Adipose tissue (tissue), 3 donors: ENCODE measurements at places on chromosomes 3 and 15. TPM values are rescaled to one million over a fixed set of nuclear protein-coding genes. Genes with fewer than 3 reads are reported as not detected.

CHST13 gene
- polyA plus RNA-seq, result 0.94 TPM

SLC24A5 gene
- not detected for polyA plus RNA-seq

CAND2 gene
- polyA plus RNA-seq, result 2.0 TPM

DLL4 gene
- 7.2 TPM for polyA plus RNA-seq

SUMF1 gene
- 16.5 TPM for polyA plus RNA-seq

PTH1R gene
- polyA plus RNA-seq, result 6.1 TPM

WDR93 gene
- 0.18 TPM for polyA plus RNA-seq

CD47 gene
- polyA plus RNA-seq, result 21.1 TPM

USP50 gene
- polyA plus RNA-seq, result not detected

TRMT10C gene
- 22.4 TPM for polyA plus RNA-seq

EPHA6 gene
- 1.1 TPM for polyA plus RNA-seq

UCN2 gene
- not detected for polyA plus RNA-seq

TERB2 gene
- not detected for polyA plus RNA-seq

ARPIN gene
- polyA plus RNA-seq, result 24.0 TPM

OGG1 gene
- 24.4 TPM for polyA plus RNA-seq

ADIPOQ gene
- polyA plus RNA-seq, result 1,082 TPM

ATOSA gene
- polyA plus RNA-seq, result 31.9 TPM

C3orf33 gene
- polyA plus RNA-seq, result 2.7 TPM

EPHB1 gene
- polyA plus RNA-seq, result 0.14 TPM

DNAH12 gene
- polyA plus RNA-seq, result 0.22 TPM

CCDC39 gene
- polyA plus RNA-seq, result 0.09 TPM

SKOR1 gene
- not detected for polyA plus RNA-seq

KCNMB2 gene
- polyA plus RNA-seq, result 0.13 TPM

APOD gene
- 618 TPM for polyA plus RNA-seq

RBPMS2 gene
- polyA plus RNA-seq, result 2.6 TPM

SLCO3A1 gene
- polyA plus RNA-seq, result 3.5 TPM

ADGRG7 gene
- not detected for polyA plus RNA-seq

CDAN1 gene
- 8.8 TPM for polyA plus RNA-seq

C2CD4B gene
- 18.2 TPM for polyA plus RNA-seq

HTR3E gene
- not detected for polyA plus RNA-seq

TIMP4 gene
- polyA plus RNA-seq, result 109 TPM

LRRC31 gene
- polyA plus RNA-seq, result not detected

ANKRD34C gene
- polyA plus RNA-seq, result not detected

CD276 gene
- polyA plus RNA-seq, result 32.2 TPM

GCHFR gene
- 96.5 TPM for polyA plus RNA-seq

SLC22A14 gene
- 0.07 TPM for polyA plus RNA-seq
